ENCODE measurements at places on chromosomes 2 and 18.
A peak's percentile ranks its signal among the peaks of the same experiment; 100 is the strongest.

- no peak for DNase-seq
Observed at GRCh38 chr18:28837100-28837499, 660.2 kb upstream of the CDH2 start.

GRCh38 chr2:198106621-198107385, 302.4 kb downstream of the PLCL1 start:
- no peak for DNase-seq

DNA sequence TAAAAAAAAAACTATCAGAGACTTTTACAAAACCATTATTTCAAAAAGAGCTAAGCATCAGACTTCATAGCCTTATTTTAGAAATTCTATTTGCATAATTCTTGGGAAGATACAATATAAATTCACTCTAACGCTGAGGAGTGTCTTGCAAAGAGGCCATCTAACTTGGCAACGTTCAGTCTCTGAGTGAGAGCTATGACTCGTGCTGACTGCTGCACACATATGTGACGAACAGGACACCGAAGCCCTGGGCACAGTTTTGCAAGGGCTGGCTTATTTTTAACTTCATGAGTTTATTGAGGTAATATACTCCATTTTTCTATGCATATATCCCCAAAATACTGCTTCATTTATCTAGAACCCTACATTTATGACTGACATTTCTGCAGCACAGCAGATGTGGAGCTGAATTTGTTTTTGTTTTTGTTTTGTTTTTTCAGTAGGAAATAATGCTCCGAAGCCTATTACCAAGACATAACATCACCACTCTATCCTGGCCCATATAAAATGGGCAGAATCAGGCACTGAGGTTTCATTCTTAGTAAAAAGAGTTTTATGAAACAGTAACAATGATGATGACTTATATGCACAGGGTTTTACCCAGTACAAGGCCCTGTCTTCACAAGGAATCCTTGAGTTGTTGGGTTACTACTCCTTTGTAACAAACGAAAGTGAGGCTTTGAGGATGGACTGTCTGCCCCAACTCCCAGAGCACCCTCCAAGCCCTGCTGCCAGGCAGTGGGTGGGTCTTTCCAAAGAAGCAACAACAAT, 68.3 kb downstream of the CRACDL start:
- peak; percentile 26 for DNase-seq

- no peak for DNase-seq
Observed at GRCh38 chr2:148305476-148305875, 284.6 kb downstream of the MBD5 start.

DNA sequence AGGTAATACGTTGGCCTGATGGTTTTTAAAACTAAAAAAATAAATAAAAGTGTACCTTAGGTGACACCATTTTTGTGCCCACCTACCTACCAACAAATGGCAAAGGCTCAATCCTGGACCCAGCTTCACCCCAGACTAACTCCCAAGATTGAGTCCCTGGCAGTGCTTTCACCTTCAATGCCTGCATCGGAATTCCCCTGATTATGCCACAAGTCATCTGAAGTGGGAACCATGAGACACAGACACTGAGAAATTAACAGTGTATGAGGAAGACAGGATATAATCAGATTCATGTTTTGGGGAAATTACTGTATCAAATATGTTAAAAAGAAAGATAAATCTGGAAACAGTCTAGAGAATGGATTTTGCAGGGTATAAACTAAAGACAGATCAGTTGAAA, 41.6 kb downstream of the ZBTB14 start:
- DNase-seq: no peak

DNA sequence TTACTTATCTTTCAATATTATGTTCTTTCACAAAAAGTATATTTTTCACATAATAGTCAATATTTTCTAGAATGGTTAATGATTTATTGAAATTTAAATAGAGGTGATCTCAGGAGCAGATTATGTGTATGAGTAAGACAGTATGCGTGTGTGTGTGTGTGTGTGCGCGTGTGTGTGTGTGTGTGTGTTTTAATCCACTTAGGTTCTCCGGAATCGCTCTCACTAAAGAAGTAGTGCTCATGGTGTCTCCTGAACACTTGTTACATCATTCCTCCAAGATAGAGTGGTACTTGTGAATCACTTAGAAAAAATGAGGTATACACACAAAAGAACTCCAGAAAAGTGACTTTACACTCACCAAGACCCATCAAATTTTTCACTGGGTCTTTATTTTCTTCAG, 91.0 kb upstream of the KCNH7 start:
- DNase-seq: peak; percentile 69

DNA sequence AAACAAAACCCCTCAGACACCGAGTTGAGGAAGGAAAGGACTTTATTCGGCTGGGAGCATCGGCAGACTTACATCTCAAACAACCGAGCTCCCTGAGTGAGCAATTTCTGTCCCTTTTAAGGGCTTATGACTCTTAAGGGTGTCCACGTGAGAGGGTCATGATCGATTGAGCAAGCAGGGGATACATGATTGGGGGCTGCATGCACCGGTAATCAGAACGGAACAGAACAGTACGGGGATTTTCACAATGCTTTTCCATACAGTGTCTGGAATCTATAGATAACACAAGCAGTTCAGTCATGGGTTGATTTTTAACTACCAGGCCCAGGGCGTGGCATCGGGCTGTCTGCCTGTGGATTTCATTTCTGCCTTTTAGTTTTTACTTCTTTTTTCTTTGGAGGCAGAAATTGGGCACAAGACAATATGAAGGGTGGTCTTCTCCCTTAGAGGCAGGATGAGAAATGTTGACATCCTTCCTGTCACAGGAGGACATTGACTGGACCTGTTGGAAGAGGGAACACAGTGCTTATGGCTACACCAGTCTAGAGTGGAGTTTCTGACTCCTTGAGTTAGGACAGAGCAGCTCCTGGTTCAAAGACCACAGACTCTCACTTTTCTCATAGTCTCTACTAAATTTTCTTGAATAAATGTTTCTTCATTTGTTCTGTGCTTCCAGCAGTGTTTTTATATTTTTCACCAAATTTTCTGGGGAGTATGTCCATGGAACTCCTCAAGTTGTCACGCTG, 35.8 kb downstream of the SPOPL start:
- DNase-seq: no peak

GRCh38 chr18:56278421-56279003, 359.9 kb downstream of the TXNL1 start:
- DNase-seq: no peak

GRCh38 chr18:75330308-75330707, 97.2 kb downstream of the SMIM21 start:
- no peak for DNase-seq

GRCh38 chr2:26637811-26638310, 3.3 kb downstream of the CIB4 start:
- no peak for DNase-seq

DNA sequence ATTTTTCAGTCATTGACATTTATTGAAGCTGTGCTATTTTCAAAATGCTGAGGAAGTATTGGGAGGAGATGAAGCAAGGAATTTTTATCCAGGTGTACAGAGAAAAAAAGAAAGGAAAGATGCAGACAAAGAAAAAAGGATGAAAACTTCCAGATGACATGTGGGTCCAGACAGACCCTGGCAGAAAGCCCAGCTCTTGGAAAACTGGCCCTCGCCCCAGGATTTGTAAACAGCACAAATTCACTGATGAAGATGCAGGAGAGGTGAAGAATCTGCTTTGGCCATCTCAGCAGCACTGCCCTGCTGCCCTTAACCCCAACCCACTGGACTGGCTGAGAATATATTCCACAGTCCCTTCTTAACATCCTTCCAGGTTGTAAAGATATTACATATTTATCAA, 12.5 kb downstream of the TACR1 start:
- DNase-seq: peak; percentile 3

GRCh38 chr18:2147476-2148230, 423.7 kb downstream of the METTL4 start:
- peak; percentile 95 for DNase-seq

- no peak for DNase-seq
Observed at GRCh38 chr2:173290518-173290917, 64.2 kb upstream of the CDCA7 start.

DNA sequence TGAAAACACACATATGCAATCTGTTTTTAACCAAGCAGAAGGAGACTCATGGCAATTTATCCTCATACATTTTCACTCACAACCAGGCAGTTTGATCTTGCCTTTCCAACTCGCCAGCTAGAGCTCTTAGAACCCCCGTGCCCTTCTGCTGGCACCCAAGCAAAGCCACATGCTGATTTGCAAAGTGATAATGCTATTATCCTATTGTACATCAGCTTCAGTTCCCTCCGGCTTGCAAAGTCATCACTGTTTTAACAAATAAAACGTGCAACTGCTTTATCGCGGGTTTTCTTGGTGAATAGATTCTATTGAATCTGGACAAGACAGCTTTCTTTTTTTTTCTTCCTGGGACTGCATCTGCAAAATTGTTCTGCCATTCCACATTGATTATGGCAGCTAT, 314.6 kb downstream of the LNPK start:
- no peak for DNase-seq

DNA sequence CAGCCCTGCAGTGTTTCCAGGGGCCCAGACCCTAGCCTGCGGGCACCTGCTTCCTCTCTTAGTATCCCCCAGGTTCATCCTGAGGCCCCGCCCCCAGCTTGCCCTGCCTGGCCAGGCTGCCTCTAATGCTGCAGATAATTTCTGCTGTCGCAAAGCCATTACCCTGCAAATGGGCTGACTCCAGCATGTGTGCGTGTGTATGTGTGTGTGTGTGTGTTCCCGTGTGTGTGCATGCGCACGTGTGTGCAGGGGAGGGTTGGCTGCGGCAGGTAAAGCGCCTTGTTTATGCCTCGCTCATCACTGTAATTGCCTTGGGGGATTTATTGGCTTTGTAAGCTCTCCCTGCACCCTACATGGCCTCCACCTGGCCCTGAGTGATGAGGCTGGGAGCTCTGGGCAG, 7.6 kb upstream of the PRSS56 start:
- DNase-seq: no peak

DNA sequence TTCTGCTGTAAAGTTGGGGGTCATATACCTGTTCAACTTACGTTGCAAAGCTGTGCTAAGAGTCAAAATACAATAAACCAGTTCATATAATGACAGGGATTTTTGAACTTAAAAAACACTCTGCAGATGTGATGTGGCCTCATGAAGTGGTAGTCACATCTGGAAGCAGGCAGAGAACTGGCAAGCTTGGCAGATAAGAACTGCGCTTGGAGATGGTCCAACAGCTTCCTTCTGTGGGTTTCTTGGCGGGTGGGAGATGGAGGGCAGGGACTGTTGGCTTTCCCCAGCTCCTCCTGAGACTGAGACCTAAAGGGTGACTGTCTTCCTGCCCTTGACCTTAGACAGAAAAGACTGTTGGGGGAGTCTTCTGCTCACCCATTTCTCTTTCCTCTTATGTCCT, 140.4 kb downstream of the CTIF start:
- DNase-seq: no peak

GRCh38 chr18:61556862-61557261, 223.6 kb downstream of the CDH20 start:
- no peak for DNase-seq

DNA sequence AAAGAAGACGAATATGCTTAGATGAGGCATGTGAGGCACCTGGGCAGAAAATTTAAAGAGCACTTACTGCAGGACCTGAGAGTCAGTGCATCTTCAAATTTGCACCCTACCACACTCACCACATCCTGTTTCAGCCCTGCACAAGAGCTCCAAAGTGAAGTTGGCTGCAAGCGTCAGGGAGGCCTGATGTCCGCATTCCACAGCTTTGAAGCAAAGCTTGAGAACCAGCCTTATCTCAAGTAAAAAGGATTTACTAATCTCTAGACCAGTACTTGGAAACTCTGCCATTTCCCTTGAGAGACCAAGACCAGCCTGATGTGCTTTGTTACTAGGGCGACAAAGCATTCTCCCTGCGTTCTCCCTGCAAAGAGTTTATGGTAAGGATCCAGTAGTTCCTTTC, 3.4 kb upstream of the ASNSD1 start:
- peak; percentile 51 for DNase-seq

DNA sequence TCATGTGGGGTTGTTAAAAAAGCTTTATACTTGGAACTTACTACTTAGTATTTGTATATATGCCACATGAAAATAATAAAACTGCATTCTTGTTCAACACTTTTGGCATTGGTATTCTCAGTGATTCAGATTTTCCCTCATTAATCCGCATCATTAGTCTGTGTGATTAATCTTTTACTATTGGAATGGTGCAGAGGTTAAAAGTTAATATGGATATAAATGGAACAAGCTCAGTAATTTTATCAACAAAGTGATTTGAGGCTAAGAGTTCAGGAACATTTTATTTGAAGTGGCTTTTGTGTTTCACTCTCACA, 45.4 kb upstream of the REG3G start:
- no peak for DNase-seq

GRCh38 chr2:188979187-188980114, 5.3 kb downstream of the COL3A1 start:
- DNase-seq: peak; percentile 54

GRCh38 chr2:241884951-241885290, 15.4 kb downstream of the RTP5 start:
- no peak for DNase-seq

DNA sequence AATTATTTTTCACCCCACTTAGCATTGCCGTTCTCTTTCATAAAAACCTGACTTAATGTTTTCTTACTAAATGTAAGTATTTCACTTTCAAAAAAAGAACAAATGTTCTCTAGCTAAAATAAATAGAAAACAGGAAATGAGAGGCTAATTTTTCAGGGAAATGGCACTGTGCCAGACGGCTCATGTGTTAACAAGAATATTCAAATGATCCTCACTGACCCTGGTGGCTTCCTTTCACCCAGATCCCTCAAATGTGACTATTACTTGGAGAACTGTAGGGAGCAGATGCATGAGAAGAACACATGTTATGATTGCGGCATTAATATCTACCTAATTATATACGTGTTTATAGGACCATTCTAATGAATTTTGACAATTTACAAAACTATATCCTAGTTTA, 827.7 kb downstream of the SOCS6 start:
- DNase-seq: no peak
